Foreskin melanocyte (primary cell): ENCODE measurements at places on chromosomes 5 and 9.

DNA sequence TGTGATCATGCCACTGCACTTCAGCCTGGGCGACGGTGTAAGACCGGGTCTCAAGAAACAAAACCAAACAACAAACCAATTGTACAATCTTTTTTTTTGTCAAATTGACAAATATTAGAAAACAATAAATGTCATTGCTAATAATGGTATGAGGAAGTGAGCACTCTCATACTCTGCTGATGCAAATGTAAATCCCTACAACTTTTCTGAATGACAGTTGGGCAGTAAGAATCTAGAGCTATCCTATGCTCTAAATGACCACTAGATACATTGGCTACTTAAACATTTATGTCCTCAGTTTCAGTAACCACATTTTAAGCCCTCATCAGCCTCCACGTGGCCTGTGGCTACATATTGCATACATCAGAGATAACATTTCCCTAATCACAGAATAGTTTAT lies 256.2 kb downstream of the FER start:
- no peak for DNase-seq

- no peak for DNase-seq
Observed at GRCh38 chr5:71697967-71698366, 21.1 kb upstream of the CARTPT start.

GRCh38 chr5:143843461-143843860 lies 31.5 kb downstream of the HMHB1 start:
- no peak for DNase-seq

- no peak for DNase-seq
Observed at GRCh38 chr9:105053209-105053652, 125.3 kb upstream of the ABCA1 start.

DNA sequence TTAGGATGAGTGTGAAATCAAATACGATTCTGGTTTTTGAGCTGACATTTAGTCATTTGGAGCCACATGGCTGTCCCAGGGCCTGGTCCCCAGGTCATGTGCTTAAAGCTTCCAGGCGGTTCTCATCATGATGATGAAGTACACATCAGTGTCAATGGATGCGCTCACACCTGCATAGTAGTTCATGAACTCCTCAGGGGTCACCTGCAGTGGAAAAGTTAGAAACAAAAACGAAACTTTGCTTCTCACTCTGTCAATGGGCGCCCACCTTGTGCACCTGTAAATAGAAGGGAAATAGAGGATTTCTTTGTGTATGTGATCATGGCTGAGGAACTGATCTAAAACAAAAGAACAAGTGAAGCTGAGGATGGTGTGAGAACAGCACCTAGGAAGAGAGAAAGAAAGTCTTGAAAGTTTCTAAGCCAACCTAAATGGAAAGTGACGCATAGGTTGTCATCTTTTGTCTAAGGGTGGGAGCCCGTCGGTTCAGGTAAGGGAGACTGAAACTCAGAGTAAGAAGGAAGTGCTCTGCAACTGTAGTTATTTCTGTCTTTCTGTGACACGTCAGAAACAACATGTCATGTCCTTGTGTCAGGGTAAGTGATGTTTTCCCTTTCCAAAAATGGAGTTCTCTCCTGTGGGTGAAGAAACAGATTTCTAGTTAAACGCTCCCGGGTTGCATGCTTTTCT lies 33.8 kb downstream of the CAPSL start:
- no peak for DNase-seq

DNA sequence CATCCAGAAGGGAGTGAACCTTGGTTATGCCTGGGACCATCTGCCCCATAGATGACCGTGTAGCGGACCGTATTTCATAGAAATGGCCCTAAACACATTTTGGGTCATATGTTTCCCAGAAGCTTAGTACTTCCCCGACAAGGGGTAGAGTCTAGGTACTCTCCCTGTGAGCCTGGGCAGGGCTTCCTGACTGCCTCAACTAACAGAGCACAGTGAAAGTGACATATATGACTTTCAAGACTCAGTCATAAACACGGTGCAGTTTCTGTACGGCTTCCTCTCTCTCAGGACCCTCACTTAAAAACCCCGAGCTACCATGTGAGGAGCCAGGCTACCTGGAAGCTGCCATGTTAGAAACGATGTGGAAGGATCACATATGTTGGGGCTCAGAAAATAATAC lies 20.9 kb downstream of the C9orf57 start:
- DNase-seq, result no peak

DNA sequence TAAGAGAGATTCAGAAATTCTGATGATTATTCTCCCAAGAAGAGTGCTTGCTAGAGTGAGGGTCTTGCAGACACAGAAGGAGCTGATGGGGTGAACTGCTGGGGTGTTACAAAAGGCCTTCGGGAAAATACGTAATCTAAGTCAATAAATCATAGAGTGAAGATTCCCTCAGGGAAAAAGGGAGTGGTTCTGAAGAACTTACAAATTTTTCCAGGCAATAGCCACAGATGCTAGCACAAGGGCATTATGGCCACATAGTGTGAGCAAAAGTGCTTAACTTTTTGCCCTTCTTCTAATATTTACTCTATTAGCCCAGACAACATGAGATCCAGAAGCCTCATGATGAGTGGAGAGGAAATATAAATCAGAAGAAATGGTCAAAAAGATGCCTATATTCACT lies 137.3 kb downstream of the TMC1 start:
- no peak for DNase-seq

GRCh38 chr5:139207297-139208000 lies 9.3 kb upstream of the SIL1 start:
- DNase-seq, result no peak

GRCh38 chr5:177501874-177502678 lies 4.7 kb upstream of the PDLIM7 start:
- DNase-seq, result no peak

DNA sequence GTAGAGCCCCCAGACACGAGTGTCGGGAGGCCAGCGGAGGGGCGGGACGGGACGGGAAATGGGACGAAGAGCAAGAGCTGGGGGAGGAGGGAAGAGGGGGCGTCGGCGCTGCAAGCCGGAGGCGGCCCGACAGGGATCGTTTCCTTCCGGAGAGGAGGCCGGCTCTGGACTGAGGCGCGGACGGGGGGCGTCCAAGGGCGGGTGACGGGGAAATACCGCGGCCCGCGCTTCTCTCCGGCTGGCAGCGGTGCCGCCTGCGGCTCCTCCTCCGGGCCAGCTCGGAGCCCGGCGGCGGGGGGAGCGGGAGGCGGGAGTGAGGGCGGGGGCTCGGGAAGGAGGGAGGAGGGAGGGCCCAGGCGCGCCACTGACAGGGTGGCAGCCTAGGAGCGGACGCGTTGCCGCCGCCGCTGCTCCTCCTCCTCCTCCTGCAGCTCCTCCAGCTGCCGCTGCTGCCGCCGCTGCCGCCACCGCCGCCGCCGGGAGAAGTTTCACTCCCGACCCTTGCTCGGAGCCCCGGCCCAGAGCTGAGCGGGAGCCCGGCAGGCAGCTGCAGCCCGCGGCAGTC lies at the start of gene CHSY3:
Gene CHSY3, plus strand, starts transcription at position 364 of the 565 bp plus-strand sequence.
- DNase-seq, result peak; percentile 73

DNA sequence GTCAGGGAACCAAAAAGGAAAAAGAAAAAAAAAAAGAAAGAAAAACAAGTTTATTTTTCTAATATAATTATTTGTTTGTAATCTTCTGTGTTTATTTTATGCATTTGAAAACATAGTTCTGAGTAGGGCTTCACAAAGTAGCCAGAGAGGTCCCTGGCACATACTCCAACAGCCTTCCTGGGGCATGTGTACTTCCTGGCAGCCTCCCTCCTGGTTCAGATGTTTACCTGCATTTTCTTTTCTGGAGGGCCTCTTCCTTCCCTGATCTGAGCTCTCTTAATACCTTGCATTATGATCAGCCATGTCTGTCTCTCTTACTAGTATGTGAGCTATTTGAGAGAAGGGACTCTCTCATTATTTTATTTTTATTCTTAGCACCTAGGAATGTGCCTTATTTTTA lies 361.8 kb downstream of the KDM4C start:
- no peak for DNase-seq

GRCh38 chr9:76292246-76292645 lies 102.0 kb downstream of the RFK start:
- no peak for DNase-seq

- DNase-seq, result no peak
Observed at GRCh38 chr9:110575169-110575568, 4.4 kb downstream of the SVEP1 start.

- no peak for DNase-seq
Observed at GRCh38 chr9:90092508-90092907, 487.7 kb downstream of the GADD45G start.

DNA sequence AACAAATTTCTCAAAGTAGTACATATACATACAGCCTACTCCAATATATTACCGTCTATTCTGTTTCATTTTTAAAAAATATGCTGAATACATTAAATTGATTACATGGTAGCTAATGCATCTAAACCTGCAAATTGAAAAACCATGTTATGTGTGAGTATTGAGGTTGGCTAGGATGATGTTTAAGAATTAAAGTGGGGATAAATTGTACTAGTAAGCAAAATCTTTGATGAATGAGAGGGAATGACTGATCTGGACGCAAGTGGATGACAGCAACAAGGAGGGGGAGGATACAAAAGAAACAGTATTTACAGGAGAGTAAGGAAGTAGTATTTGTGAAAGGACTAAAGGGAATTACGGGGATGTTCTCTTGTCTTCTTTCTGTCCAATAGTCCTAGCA lies 37.4 kb downstream of the RAD50 start:
- DNase-seq, result no peak

GRCh38 chr5:67253911-67254310 lies 57.3 kb upstream of the CD180 start:
- DNase-seq, result no peak

DNA sequence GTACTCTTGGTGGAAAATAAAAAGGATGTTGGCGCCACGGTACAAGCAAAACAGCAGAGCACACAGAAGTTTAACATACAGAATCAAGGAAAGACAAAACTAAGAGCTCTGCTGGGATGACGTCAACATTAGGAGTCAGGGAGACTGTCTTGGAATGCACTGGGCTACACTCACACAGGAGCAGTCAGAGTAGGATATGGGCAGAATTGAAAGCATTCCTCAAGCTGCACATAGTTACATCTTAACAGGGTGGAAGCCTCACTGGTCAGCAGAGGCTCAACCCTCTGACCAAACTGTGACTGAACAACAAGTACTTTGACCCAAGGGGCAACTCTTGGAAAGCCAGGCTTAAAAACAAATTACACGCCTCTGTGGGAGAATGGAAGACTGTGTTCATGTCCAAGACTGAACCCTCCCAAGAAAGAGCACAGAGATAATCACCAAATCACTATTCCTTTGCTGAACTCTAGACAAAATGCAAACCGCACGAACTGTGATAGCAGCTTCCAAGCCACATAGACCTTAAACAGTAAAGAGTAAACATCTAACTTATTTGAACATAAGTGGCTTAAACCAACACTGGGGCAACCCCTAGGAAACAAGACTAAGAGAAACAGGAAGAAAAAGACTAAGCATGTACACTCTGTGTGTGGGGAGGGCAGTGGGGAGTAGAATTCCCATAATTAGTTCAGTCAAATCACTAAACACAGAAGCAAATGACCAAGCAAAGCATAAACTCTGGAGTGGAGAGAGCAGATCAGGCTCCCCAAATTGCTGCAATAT lies 772.7 kb downstream of the PRELID2 start:
- DNase-seq, result no peak

- DNase-seq, result no peak
Observed at GRCh38 chr5:1732945-1733344, 66.7 kb downstream of the MRPL36 start.

DNA sequence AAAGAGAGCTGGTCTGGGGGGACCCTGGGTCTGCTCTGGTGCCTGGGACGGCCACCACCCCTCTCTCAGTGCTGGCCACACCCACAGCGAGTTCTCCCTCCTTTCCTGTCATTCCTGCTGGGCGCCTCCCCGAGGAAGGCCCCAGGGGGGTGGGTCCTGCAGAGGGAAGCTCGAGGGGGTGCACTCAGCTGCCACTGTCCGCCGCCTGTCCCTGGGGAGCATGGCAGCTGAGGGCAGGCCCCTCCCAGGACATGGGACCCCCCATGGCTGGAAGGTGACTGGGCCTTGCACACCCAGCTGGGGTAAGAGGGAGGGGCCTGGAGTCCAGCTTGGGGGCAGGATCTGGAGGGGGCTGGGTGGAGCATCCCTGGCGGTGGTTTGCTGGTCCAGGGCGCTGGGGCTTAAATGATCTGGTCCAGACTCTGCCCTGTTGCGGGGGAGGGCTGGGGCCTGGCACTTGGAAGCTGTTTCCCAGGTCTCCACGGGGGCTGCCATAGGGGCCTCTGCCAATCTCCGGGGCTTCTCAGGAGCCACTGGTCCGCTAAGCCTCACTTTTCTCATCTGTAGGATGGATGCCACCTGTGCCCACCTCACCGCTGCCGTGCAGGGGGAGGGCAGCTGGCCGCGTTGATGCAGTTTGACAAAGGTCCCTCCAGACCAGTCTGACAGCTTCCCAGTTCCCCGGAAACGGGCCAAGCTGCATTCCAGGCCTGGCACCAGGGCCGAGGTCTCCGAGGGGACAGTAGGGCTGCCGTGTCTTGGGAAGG lies 6.0 kb upstream of the SLC2A6 start:
- DNase-seq, result no peak

- no peak for DNase-seq
Observed at GRCh38 chr5:109506556-109506955, 96.8 kb upstream of the PJA2 start.

GRCh38 chr5:73352243-73352642 lies 96.3 kb downstream of the FOXD1 start:
- DNase-seq, result no peak

- no peak for DNase-seq
Observed at GRCh38 chr5:57302164-57302563, 128.3 kb downstream of the GPBP1 start.

DNA sequence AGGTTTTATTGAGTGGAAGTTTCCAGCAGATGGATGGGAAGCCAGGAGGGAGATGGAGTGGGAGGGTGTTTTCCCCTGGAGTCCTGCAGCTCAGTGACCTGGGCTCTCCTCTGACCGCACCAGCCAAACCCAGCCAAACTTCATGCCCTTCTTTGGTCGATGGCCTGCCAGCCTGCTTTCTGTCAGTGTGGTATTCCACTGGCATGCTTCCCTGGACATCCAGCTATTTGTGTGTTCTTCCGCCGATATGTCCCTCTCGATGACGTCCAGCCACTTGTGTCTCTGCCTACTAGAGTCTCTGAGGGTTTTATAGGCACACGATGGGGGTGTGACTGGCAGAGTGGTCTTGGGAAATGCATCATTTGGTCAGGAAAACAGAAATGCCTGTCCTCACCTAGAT lies 33.8 kb downstream of the GPBP1 start:
- no peak for DNase-seq

GRCh38 chr9:134200730-134201129 lies 36.4 kb upstream of the RNU6ATAC start:
- no peak for DNase-seq

- DNase-seq, result no peak
Observed at GRCh38 chr5:173341961-173342430, 13.8 kb upstream of the STC2 start.

- no peak for DNase-seq
Observed at GRCh38 chr5:171429543-171429910, 10.1 kb downstream of the FGF18 start.

GRCh38 chr5:172642051-172642409 lies 967 bp downstream of the NEURL1B start:
- DNase-seq, result no peak
